ENCODE measurements at places on chromosomes 7 and 10. TPM values are rescaled to one million over a fixed set of nuclear protein-coding genes. Genes with fewer than 3 reads are reported as not detected.

CPA2 gene
- not detected for total RNA-seq

PLOD3 gene
- total RNA-seq, result 45.7 TPM

BMPER gene
- total RNA-seq, result not detected

FAM107B gene
- total RNA-seq, result 140 TPM

TMEM176A gene
- total RNA-seq, result not detected

SNCG gene
- not detected for total RNA-seq

Measured in activated CD8-positive, alpha-beta memory T cell treated with anti-CD3 and anti-CD28 coated beads for 36 hours (primary cell).